ENCODE measurements at places on chromosomes 16 and 17.

GRCh38 chr17:5364156-5364555, 55.3 kb downstream of the NUP88 start:
- no peak for DNase-seq

DNA sequence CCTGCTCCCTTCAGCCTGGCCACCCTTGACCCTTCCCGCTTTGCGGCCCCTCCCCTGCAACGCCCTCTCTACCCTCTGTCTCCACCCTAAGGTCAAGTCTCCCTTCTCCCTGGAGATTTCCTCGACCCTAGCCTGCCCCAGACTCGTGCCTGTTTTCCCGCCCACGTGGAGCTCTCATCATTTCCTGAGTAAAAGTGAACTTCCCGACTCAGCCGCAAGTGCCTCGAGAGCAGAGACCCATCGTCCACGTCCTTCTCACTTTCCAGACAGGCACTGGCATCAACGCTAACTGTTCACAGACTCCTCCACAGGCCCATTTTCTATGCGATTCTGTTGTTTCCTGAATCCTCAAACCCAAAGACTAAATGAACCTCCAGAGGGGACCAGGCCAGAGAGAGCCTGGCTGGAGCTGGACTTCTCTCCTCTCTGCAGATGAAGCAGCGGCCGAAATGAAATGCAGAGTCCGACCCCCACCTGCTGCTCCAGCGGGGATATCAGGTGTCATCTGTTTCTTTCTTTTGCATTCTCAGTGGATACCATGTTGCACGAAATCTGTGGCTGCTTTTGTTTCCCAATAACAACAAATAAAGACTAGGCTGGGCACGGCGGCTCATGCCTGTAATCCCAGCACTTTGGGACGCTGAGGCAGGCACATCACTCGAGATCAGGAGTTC, 52.5 kb downstream of the RTN4RL1 start:
- DNase-seq = no peak

DNA sequence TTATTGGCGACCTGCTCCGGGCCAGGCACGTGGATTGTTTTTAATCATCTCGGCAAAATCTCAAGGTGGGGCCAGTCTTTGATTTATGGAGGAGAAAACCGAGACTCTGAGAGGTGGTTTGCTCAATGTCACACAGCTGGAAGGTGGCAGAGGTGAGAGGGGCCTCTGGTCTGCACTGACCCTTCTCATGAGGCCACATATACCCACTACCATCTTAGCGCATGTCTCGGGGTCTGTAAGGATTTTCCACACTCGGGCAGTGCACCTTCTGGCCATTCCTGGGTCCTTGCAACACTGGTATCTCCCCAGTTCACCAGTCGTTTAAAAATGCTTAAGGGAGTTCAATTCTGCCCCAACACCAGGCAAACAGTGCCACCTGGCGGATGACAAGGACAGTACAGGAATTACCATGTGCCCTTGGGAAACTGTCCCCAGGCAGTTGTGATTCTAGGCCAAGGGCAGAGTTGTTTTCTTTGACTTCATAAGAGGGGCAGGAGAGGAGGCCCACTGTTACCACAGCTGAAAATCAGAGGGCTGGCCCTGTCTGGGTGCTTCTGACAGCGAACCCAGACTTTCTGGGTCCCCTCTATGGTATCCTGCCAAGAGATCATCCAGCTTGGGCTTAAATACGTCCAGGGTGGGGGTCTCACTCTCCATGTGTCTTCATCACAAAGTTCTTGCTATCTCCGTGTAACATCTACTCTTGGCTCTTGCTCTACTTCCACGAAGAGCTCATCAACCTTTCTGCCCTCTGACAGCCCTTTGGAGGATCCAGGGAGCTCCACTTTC, 39.4 kb upstream of the RAI1 start:
- DNase-seq = peak; percentile 24

- DNase-seq = no peak
Observed at GRCh38 chr16:46850619-46851555, 19.9 kb upstream of the C16orf87 start.

DNA sequence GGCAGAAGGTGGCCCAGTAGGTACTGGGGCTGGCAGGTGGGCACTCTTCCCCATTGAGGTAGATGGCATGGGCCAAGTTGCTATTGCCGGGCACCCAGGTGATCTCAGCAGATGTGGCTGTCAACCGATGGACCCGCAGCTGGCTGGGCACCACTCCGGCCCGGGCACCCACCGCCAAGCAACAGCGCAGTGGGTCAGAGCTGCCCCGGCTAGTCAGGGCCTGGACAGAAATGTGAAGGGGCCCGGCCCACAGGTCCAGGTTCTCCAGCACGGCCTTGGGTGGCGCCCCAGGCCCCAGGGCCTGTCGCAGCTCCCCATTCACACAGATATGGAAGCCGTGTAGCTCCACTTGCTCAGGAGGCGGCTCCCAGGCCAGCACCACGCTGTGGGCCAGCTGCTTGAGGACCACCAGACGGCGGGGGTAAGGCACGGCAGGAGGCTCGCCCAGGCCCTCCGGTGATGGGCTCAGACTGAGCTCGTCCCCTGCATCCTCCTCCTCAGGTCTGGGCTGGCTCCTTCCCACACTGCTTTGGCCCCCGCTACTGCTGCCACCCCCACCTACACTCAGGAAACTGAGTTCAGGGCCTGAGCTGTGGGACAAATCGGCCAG, 16.5 kb downstream of the TSPOAP1 start:
- DNase-seq = no peak

DNA sequence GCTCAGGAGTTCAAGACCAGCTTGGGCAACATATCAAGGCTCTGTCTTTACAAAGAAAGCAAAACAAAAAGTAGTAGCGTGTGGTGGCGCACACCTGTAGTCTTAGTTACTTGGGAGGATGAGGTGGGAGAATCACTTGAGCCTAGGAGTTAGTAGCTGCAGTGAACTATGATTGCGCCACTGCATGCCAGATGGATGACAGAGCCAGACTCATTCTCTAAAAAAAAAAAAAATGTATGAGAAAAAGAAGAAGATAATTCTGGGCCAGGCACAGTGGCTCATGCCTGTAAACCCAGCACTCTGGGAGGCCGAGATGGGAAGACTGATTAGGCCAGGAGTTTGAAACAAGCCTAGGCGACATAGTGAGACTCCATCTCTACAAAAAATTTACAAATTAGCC, 28.5 kb downstream of the STAT5B start:
- no peak for DNase-seq

- no peak for DNase-seq
Observed at GRCh38 chr17:18185391-18185790, 1.8 kb downstream of the ALKBH5 start.

DNA sequence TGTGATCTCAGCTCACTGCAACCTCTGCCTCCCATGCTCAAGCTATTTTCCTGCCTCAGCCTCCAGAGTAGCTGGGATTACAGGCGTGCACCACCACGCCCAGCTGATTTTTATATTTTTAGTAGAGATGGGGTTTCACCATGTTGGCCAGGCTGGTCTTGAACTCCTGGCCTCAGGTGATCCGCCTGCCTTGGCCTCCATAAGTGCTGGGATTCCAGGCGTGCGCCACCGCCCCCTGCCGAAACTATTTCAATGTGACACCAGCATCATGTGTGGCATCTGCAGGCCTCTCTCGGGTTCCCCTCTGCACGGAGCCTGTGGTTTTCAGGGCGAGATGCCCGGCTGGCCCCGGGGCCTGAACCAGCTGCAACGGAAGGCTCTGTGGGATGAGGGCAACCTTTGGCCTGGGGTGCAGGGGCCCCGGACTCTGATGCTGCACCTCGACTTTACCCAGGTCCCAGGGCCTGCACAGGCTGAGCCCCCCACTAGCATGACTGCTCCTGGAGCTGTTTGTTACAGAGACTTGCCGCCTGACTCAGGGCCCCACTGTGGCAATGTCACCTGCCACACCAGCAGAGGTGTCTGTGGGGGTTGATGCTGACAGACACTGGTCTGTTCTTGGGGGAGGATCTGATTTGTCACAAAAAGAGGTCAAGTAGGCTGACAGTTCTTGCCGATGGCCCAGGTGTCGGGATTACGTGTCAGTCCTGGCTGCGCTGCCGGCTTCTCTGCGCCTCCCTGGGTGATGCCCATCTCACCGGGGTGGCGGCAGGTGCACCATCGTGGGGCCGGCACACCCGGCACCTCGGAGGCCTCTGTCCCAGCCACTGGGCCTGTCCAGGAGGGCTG, 8.6 kb upstream of the TEX19 start:
- no peak for DNase-seq

- DNase-seq = no peak
Observed at GRCh38 chr17:50059759-50060273, 3.9 kb downstream of the ITGA3 start.

GRCh38 chr16:2471016-2471652, at the start of gene NTN3:
TSS of gene NTN3 (plus strand) at chr16:2471297. CDS start at chr16:2471702, 405 bp downstream.
- peak; percentile 45 for DNase-seq

DNA sequence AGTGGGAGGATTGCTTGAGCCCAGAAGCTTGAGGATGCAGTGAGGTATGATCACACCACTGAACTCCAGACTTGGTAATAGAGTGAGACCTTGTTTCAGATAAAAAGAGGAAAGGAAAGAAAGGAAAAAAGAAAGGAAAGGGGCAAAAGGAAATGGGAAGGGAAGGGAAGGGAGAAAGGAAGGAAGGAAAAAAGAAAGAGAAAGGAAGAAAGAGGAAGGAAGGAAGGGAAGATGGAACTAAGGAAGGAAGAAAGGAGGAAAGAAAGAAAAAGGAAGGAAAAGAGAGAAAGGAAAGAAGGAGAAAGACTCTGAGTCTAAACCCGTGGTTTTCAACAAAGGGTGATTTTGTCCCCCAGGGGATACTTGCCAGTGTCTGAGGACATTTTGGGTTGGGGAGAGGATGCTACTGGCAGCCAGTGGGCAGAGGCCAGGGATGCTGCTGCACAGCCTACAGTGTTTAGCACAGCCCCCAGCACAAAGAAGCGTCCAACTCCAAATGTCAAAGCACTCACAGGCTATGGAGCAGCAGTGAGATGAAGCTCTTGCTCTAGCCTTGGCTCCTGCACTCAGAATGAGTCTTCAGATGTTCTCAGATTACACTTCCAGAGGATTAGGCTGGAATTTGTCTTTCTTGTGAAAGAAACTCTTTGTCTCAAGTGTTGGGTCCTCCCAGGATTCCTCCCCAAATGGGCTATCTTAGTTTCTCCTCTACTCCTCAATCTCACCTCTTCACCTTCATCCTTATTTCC, 64.2 kb downstream of the BMERB1 start:
- no peak for DNase-seq

GRCh38 chr17:55825213-55825612, 74.4 kb downstream of the PCTP start:
- no peak for DNase-seq

DNA sequence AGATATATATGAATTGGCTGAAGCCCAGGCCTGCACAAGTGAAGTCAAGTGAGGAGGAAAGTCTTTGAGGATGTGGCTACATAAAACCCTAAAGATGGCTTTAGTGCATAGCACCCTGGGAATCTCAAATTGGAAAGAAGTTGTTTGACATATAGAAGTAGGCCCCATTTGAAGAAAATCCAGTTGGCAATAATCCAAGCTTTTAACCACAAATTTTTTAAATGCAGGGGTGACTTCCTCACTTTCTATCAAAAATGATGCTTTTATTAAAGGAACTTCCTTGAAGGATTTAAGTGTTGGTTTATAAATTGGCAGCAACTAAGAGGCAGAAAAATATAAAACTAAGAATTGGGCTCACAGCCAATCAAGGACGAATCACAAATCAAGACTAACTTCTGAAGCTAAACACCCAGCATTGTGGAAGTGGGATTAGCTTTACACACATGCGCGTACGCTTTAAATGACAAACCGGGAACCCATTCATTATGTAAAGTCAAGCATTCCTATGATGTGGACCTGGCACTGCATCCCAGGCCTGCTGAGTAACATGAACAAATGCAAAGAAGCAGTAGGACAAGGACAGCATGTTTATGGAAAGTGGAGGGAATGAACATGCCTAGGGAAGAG, 63.3 kb downstream of the NOG start:
- DNase-seq = no peak

GRCh38 chr17:75909051-75909811, 4.5 kb upstream of the MRPL38 start:
- DNase-seq = no peak

DNA sequence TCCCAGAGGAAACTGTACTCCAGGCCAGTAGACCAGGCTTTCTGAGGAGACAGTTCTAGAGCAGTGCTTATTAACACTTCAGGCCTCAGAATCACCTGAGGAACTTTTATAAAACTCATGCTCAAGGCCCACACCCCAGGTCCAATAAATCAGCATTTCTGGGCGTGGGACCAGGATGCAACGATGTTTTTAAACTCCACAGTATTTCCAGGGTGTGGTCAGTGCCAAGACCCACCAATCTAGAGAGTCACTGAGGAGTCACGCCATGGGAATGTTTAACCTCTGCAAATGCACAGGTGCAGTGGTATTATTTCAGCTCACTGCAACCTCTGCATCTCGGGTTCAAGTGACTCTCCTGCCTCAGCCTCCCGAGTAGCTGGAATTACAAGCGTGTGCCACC, 3.9 kb upstream of the TRPV1 start:
- DNase-seq = no peak

GRCh38 chr17:19905502-19905901, 37.8 kb upstream of the ULK2 start:
- DNase-seq = no peak

GRCh38 chr16:67105881-67106280, 3.9 kb upstream of the PHAF1 start:
- DNase-seq = no peak

DNA sequence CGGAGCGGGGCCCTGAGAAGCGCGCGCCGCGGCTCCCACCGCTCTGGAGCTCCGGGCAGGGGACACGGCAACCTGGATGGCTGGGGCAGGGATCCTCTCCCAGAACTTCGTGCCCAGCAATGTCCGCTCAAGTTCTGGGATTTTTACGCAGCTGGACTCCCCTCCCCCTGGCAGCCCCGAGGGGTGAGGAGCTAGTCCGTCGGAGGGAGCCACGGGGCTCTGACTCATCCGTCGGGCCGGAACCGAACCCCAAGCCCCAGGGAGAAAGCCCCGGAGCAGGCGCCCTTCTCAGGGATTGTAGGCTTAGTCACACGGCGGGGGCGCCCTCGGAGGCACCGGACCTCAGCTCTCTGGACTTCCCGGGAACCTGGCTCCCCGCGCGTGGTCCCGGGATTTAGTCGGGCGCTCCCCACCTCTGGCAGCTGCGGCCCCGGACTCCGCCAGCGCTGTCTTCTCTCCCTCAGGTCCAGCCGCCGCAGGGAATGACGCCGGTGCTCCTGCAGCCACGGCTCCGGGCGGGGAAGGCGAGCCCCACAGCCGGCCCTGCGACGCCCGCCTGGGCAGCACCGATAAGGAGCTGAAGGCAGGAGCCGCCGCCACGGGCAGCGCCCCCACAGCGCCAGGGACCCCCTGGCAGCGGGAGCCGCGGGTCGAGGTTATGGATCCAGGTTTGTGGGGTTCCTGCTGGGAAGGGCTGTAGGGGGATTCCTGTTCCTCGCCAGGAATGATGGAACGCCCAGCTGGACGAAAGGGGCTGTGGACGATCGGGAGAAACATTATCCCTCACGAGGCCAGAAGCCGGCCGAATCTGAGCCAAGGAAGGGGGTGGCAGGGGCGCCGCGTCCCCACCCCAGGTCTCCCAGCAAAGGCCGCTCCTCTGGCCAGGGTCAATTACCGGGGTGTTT, 830 bp downstream of the SPHK1 start:
- no peak for DNase-seq
